ENCODE measurements at places on chromosomes 2 and 18.

GRCh38 chr2:20422402-20423271 lies 24.2 kb upstream of the RHOB start:
- H3K27ac ChIP-seq, result peak overlapping the region; percentile 5
- peaks cover 6% of the 10 kb centered on the region for H3K4me1 ChIP-seq

DNA sequence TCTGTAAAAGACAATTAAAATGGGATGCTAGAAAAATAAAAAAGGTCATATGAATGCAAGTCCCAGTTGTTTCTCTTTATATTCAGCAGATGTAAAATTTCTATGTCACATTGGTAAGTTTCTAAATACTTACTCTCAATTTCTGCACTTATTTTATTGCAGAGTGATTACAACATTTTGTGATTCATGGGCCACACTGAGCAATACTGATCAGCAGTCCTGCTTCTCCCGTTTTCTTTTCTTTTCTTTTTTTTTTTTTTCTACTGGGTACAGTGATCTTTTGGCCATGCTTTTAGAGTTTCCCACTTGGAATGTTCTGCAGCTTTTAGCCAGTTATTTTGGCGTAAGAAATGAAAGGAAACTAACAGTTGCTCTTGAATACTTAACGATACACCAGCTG lies 38.8 kb downstream of the LIMS1 start:
- DNase-seq, result peak; percentile 85
- peaks cover 5% of the 10 kb centered on the region for H3K36me3 ChIP-seq
- H3K4me3 ChIP-seq, result no peak overlapping the region
- no peak overlapping the region for H3K27ac ChIP-seq

- no peak overlapping the region for H3K27ac ChIP-seq
- H3K4me1 ChIP-seq, result no peaks in the 10 kb centered on the region
- DNase-seq, result no peak
- no peaks in the 10 kb centered on the region for H3K27me3 ChIP-seq
- no peak overlapping the region for H3K4me3 ChIP-seq
Observed at GRCh38 chr2:227153758-227154486, 10.1 kb downstream of the COL4A4 start.

GRCh38 chr2:165191096-165191728 lies 12.6 kb downstream of the SCN3A start:
- H3K36me3 ChIP-seq, result no peaks in the 10 kb centered on the region
- H3K27ac ChIP-seq, result no peak overlapping the region
- no peaks in the 10 kb centered on the region for H3K27me3 ChIP-seq

DNA sequence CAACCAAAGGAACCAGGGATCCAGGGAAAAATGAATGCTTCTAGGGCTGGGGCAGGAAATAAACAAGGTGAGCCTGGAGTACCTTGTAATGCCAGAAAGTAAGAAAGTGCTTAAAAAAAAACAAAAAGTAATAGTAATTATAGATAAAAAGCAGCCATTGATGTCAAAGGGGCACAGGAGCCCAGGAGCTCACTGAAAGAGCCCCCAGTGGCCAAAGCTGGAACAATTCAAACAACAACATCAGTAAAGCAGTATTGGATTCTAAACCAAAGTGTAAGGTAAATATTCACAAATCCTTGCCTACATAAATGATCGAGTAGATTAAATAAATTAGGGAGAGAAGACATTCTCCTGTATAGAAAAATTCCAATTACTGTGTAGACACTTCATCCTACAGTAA lies 114.3 kb upstream of the ARL4C start:
- no peaks in the 10 kb centered on the region for H3K36me3 ChIP-seq
- H3K4me3 ChIP-seq, result no peak overlapping the region
- H3K27ac ChIP-seq, result no peak overlapping the region

DNA sequence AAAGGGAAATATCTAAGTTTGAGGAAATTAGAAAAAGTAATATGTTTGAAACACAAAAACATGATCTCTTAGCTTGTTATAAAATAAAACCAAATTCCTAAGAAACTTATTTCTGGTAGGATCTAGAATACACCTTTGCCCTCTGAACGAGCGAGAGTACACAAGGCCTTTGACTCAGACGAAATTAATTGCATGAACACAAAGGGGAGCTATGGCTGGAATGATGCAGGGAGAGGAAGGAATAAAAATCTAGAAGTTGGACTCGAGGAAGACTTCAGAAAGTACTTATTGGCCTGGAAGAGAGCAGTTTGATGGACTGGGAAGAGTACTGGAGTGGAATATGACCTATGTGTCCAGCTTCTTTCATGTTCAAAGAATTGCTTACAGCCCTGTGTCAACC lies 927 bp upstream of the CRYGD start:
- H3K27me3 ChIP-seq, result peaks cover 7% of the 10 kb centered on the region
- no peak overlapping the region for H3K27ac ChIP-seq
- H3K4me1 ChIP-seq, result no peaks in the 10 kb centered on the region
- no peaks in the 10 kb centered on the region for H3K36me3 ChIP-seq
- no peak for DNase-seq

DNA sequence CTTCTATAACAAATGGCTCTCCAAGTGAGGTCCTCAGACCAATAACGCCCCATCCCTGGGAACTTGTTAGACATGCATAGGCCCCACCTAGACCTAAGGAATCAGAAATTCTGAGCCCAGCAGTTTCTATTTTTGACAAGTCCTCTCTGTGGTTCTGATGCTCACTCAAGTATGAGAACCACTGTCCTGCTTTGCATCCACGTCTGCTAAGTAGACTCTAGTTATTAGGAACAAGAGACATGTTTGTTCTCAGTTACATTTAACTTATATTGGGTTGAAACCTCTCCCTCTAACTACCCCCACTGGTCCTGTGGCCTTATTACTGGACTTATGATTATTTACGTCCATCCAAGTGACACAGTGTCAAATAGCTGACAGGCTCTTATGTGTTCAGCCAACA lies 70.3 kb downstream of the TMEM17 start:
- no peaks in the 10 kb centered on the region for H3K4me1 ChIP-seq
- no peaks in the 10 kb centered on the region for H3K27me3 ChIP-seq
- no peaks in the 10 kb centered on the region for H3K36me3 ChIP-seq
- no peak overlapping the region for H3K4me3 ChIP-seq
- no peak for DNase-seq
